Stimulated activated CD8-positive, alpha-beta memory T cell treated with anti-CD3 and anti-CD28 coated beads, Interleukin-7, amount 100 ng/mL, for 1 hour (primary cell): ENCODE measurements at places on chromosomes 3 and 15.

GRCh38 chr3:59138966-59139365, 89.1 kb upstream of the CFAP20DC start:
- no peak for DNase-seq

GRCh38 chr15:100836501-100836900, 43.1 kb upstream of the ALDH1A3 start:
- no peak for DNase-seq

GRCh38 chr15:70508561-70509281, 254.6 kb downstream of the UACA start:
- no peak for DNase-seq

DNA sequence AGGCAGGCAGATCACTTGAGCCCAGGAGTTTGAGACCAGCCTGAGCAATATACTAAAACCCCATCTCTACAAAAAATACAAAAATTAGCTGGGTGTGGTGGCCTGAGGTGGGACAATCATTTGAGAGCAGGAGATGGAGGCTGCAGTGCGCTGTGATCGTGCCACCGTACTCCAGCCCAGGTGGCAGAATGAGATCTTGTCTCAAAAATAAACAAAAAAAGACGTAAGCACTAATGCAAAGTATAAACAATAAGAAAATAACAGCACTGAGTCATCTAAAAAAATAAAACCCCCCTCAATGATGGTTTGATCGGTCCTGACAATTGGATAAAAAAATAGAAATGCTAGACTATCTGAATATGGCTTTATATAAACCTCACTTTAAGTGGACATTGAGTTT, 3.6 kb downstream of the PPP1R2 start:
- no peak for DNase-seq

DNA sequence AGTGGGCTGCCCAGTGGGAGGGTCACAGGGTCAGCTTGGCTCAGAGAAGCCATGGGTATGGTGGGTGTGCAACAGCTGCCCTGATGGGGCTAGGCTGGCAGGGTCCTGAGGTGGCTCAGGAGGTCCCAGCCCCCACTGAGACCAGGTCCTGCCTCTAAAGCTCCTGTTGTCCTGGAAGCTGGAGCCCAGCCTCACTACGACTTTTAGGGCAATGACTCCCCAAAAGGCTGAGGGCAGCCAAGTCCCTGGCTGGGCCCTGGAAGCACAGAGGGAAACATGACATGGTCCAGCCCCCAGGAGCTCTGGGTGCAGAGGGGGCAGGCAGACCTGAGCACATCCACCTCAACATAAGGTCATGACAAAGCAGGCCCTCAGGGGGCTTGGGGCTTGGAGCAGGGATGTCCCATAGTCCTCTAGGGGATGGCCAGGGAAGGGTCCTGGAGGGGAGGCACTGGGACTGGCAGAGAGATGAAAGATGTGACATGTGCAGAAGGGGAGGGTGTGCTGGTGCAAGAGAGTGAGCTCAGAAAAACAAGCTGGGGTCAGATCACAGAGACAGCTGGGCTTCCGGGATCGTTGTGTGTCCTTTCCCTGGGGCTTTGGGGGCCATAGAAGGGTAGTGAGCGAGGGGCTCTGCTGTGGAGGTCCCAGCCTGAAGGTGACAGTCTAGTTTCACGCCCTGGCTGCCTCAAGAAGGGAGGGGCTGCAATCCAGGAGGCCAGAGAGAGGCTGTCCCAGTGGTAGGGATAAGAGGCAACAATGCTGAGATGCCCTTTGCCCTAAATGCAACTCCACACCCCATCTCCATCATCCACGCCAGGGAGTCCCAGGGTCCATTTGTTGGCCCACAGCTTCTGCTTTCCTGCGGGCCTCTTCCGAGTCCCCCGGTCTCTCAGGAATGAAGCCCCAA, 639 bp upstream of the ITIH3 start:
- no peak for DNase-seq

GRCh38 chr3:51727500-51727899, 20.6 kb downstream of the GRM2 start:
- DNase-seq, result no peak

GRCh38 chr3:172177046-172177445, 137.7 kb downstream of the FNDC3B start:
- no peak for DNase-seq

GRCh38 chr15:85543741-85544155, 163.3 kb downstream of the AKAP13 start:
- no peak for DNase-seq

DNA sequence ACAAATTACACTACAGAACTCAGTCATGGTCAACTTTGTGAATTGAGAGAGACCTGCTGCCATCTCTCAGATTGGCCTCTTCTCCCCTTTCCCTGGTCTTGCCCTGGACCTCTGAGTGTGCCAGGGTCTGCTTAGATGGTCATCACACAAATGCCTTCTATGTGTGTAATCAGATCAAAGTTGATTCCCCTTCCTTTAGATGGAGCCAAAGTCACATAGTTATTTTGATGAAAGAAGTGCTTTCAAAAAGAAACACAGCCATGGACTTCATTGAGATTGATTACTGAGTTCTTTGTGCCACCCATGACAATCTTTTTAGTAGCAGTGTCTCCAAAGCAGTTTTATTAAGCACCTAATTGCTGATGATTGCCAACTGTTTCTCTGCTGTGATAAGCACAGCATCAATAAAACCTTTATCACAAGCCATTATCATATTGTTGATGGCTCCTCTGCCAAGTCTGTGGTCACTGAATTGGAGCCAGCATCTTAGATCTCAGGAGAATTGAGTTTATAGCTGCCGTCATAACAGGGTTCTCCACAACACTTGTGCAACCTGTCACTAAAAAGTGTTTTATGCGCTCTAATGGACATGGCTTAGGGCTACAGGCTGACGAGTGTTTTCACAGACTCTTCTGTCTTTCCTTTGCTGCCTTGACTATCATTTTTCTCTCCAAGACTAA, 149.7 kb upstream of the NUDT16 start:
- no peak for DNase-seq

DNA sequence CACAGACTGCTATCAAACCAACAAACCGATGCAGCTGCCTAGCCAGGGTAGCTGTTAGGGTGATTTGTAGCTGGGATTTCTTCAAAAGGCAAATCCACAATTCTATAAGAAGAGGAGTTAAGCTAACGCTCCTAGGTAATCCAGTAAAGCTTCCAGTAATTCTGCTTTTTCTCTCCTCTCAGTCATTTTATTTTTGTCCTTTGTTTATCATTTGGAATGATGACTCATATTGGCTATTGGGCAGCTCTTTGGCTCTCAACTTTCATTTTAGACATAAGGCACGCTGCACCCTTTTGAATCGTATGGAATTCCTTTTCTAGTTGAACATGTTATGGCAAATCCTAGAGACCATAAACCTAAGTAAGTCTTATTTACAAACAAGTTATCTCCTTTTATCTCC, 53.2 kb upstream of the PPARG start:
- no peak for DNase-seq

GRCh38 chr3:54987719-54988118, 59.9 kb upstream of the LRTM1 start:
- DNase-seq, result no peak

DNA sequence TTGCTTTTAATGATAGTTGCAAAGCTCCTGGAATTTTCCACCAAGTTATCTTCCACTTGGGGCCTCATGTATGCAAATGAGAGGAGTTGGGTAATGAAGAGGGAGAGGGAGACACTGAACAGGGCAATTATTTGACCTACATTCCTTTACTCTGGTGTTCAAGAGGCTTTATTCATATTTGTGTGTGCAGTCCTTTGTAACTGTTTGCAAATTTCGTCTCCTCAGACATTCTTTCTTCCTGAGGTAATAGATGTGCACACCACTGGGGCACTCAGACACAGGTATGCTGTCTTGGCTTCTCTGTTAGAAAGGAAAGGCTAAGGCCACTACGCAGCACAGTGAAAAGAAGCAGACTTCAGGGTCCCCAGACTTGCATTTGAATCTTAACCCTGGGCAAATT, 189.7 kb upstream of the IL12A start:
- DNase-seq, result no peak

DNA sequence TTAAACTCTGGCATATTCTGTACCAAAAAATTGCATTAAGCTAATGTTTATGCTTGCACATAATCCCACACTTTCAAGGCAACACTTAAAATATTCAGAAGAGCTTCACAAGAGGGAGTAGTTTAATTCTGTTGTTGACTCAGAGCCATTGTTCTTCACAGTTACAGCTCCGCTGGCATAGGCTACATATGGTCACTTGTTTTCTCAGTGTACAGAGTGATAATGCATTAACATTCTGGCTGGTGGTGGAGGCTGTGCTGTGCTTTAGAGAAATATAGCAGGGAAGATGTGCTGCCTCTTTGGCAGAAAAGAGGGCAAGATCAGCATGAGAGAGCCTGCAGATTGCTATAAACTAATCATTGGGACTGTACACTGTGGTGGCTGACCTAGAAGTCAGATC, 13.3 kb downstream of the NLGN1 start:
- no peak for DNase-seq

- no peak for DNase-seq
These were observed 171.3 kb upstream of the FAM3D start for GRCh38 chr3:58837856-58838255.
